ENCODE measurements at places on chromosomes 7 and 10. TPM values are rescaled to one million over a fixed set of nuclear protein-coding genes. Genes with fewer than 3 reads are reported as not detected.

Gene SFXN2
- total RNA-seq, result 24.6 TPM

Gene UPK3B
- 1.4 TPM for total RNA-seq

Gene PDE1C
- total RNA-seq, result not detected

Gene LIPJ
- total RNA-seq, result not detected

Gene CUX1
- 53.1 TPM for total RNA-seq

Gene LIPF
- total RNA-seq, result not detected

Gene TUBAL3
- not detected for total RNA-seq

Gene ZNF777
- total RNA-seq, result 19.6 TPM

Gene FGFR2
- total RNA-seq, result 1.6 TPM

Gene SPDYE5
- not detected for total RNA-seq

Gene METTL2B
- 53.8 TPM for total RNA-seq

Gene XPNPEP1
- 65.4 TPM for total RNA-seq

Gene CLRN3
- not detected for total RNA-seq

Gene PLXDC2
- 74.8 TPM for total RNA-seq

Gene STEAP4
- not detected for total RNA-seq

Gene SIRT1
- 42.6 TPM for total RNA-seq

Gene CYP3A7
- not detected for total RNA-seq

Gene FANK1
- 0.83 TPM for total RNA-seq

Gene ITPRID1
- total RNA-seq, result 0.21 TPM

Gene CCDC186
- total RNA-seq, result 11.5 TPM

Gene ARMC3
- total RNA-seq, result not detected

Gene LOXL4
- total RNA-seq, result not detected

Gene CYP17A1
- not detected for total RNA-seq

Gene CAPZA2
- total RNA-seq, result 118 TPM

Gene CRTAC1
- not detected for total RNA-seq

Gene ZNF117
- 8.2 TPM for total RNA-seq

Gene PLAC9
- total RNA-seq, result not detected

Gene EPHA1
- 1.7 TPM for total RNA-seq

Gene TMEM270
- total RNA-seq, result not detected

Gene CDK13
- total RNA-seq, result 56.6 TPM

Gene SPDYE1
- not detected for total RNA-seq

Gene RBM48
- 12.1 TPM for total RNA-seq

Gene KLF14
- total RNA-seq, result not detected

Gene FIS1
- 79.6 TPM for total RNA-seq

Gene STRIP2
- 10.7 TPM for total RNA-seq

Gene ANKRD61
- total RNA-seq, result 1.1 TPM

Gene INA
- 14.1 TPM for total RNA-seq

Gene PROSER2
- 40.4 TPM for total RNA-seq

Gene OGDH
- 113 TPM for total RNA-seq

Gene GSTK1
- total RNA-seq, result 43.1 TPM

Gene IL15RA
- total RNA-seq, result 1.7 TPM

Gene ARHGEF35
- 3.5 TPM for total RNA-seq

Data from A673 (cell line).